Hippocampal formation (tissue), 2 donors: ENCODE measurements at places on chromosomes 12 and 14.
A peak's percentile ranks its signal among the peaks of the same experiment; 100 is the strongest.

DNA sequence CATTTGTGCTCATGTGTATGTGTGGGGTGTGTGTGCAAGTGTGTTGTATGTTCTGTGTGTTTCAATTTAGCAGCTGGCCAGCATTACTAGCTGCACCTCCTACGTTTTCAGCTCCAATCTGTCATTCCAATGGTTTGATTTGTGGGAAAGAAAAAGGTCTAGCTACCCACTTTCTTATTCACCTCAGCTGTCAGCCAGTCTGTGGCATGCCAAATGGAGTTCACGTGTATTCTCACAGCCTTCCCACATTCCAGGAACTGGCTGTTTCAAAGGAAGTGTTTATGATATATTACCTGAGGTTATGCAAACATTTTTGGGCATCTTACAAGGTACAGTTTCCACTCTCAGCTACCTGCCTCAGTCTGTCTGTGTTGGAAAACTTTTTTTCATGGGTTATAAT, 220.2 kb upstream of the CPNE8 start:
- no peak for DNase-seq

DNA sequence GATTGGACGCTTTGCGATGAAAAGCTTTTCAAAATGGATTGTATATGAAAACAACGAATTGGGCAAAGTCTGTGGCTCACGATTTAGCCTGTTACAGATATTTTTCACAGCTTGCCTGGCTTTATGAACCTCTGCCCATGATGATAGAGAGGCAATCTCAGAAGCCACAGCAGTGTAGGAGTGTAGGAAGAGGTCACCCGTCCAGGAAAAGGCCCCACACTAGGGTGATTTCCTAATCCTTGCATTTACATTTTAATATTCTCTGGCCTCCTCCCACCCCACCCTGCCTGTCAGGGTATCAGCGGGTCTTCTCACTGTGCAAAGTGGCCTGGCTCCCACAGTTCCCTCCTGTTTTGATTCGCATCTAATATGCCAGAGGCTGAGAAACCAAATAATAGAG, 81.8 kb upstream of the FOXN3 start:
- DNase-seq: no peak

- no peak for DNase-seq
Measured at GRCh38 chr12:123444092-123445026, 7.9 kb upstream of the RILPL2 start.

DNA sequence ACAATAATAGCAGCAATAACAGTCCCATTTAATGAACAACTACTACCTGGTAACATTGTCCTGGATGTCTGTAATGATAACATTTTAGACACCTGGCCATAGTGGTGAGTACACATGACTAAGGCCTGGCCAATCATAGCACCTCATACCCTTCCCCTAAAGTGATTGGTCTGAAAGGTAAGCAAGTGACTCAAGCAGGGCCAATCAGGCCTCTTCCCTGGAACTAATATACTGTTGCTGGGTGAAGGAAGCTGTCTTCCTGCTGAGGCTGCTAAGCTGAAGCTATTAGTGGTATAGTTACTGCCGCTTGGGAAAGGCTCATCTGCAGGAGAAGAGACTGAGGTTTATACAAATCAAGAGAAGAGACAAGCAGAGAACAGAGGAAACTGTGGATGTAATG, 18.7 kb upstream of the NOS1 start:
- no peak for DNase-seq

DNA sequence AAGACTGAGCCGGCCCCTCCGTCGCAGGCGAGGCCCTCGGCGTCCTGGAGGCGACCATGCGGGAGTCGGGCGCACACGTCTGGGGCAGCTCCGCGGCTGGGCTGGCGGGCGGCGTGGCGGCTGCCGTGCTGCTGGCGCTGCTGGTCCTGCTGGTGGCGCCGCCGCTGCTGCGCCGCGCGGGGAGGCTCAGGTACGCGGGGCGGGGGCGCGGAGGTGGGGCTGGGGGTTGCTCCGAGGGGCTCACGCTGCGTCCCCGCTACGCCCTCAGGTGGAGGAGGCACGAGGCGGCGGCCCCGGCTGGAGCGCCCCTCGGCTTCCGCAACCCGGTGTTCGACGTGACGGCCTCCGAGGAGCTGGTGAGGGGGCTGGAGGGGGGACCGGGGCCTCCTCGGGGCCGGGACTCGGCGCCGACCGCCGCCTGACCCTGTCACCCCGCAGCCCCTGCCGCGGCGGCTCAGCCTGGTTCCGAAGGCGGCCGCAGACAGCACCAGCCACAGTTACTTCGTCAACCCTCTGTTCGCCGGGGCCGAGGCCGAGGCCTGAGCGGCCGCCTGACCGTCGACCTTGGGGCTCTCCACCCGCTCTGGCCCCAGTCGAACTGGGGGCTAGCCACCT, 7.8 kb downstream of the AMN start:
- DNase-seq: no peak

DNA sequence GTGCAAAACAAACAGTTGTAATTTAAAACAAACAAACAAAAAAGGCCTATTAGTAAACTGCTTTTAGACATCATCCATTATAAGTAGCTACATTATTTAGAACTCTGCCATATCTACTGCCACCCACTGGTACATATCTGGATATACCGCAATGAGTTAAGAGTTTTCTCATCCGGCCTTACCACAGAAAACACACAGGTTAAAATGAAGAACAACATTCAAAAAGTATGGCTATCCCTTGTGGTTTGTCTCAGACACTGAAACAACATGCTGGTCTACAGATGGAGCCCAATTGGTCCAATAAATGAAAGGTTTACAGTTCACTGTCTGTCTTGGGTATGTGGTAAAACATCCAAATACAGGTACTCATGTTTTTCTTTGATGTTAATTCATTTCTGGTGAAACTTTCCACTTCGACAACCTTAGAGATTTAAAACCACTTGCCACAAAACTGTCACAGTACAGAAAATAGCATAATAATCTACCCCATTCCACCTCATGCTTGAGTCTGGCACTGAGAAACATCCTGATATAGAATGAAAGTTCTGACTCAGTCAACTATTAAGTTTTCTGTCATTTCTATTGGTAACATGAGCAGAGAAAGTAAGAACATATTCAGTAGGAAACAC, 354.3 kb downstream of the CEP128 start:
- no peak for DNase-seq

DNA sequence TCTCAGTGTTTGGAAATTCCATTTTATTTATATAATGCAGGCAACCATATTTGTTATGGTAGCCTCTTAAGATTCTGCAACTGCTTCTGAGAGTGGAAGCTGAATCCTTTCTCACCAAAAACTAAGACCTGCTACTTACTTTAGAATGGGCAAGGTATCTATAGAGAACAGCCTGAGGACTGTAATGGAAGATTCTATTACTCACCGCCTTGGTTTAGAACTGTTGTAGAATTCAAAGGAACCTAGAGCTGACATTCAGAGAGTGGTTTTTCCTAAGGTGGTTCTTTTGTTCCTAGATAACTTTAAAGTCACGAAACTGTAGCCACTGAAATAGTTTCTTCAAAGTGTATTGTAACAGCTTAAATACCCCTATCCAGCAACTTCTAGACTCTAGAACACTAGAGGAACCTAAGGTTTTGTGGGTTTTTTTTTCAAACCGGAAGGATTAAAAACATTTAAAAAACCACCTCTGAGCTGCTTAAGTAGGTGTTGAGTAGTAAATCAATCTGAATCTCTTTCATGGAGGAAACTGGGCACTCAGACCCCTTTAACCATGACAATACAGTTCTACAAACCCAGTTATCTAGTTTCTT, 4.2 kb downstream of the TDP1 start:
- DNase-seq: no peak

- no peak for DNase-seq
Measured at GRCh38 chr14:53389202-53389601, 236.1 kb upstream of the DDHD1 start.

DNA sequence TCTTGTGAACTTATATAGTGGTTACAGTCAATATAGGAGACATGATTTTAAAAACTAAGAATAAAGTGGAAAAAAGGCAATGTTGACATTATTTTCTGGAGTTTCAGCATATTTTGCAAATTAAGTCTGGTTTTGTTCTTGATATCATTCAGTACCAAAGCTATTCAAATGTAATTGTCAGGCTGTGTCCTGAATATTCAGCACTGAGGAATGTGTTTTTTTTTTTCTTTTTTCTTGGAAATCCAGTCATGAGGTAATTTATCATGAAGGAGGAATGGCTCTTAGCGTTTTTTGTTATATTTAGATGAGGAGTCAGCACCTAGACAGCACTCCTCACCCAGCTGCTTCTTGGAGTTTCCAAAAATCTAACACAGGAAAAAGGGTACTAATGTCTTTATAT, 225.5 kb downstream of the CCDC91 start:
- no peak for DNase-seq

DNA sequence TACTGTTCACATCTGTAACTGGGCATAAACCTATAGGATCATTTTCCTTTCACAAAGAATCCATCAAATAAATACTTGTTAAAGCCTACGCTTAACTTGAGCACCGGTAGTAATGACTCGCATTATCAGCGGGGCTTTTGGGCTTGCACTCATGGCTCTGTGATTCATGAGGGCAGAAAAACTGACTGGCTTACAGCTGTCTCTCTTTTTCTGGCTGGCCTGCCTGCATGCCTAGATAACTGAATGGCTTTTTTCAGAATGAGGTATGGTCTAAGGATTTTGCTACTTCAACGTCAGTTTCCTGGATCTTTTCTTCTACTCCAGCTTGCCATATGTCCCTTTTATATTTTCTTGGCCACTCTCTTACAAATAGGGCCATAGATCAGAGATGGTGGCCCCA, 531.1 kb downstream of the NRXN3 start:
- DNase-seq: no peak

GRCh38 chr12:54026640-54027441, 1.4 kb upstream of the HOXC6 start:
- no peak for DNase-seq

- DNase-seq: no peak
Measured at GRCh38 chr12:124422142-124422569, 127.3 kb downstream of the RFLNA start.

DNA sequence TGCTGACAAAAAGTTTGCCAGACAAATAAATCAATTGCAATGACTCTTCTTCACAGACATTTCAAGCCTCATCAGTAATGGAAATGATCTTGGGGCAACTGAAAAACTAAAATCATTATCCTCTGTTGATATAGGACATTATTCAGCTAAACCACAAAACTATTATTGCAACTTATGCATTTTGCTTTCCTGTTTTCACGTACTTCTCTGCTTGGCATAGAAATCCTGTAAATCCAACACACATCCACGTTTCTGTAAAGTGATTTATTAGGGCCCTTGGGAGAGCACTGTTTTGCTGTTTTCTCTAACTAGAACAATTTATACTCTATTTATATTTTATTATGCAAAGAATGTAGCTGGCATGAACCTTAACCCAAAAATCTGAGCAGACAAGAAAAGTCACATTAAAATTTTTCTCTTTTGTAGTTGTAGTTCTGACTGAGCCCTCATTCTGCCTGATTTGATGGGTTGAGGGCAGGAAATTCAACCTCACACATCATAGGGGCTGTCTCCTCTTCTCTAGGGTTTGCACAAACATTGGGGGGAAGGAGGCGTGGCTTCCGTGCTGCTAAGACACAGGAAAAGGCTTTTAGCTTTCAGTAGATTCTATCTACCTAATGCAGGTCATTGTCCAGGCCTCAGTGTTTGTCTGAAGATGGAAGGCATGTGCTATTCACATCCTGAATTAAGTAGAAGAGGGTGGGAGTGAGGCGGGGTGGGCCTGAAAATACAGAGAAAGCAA, 11.5 kb upstream of the NUP107 start:
- no peak for DNase-seq

DNA sequence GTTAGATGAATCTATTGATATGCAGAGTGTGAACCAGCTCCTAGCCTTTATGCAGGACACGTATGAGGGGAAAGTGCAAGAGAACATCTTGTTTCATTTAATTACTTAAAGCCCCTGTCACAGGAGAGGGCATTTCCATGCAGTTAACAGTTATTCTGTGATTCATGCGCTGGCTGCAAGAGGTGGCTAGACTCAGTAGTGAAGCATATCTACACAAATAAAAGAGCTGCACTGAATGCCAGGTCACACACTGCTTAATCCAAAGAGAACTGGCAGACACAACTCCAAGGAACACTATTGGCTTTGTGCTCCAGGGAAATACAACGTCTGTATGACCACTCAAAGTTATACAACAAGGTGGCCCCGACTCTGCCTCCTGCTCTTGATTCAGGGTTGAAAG, 394.1 kb downstream of the C12orf75 start:
- peak; percentile 17 for DNase-seq

- DNase-seq: no peak
Measured at GRCh38 chr14:92632546-92633273, 115.7 kb downstream of the LGMN start.

DNA sequence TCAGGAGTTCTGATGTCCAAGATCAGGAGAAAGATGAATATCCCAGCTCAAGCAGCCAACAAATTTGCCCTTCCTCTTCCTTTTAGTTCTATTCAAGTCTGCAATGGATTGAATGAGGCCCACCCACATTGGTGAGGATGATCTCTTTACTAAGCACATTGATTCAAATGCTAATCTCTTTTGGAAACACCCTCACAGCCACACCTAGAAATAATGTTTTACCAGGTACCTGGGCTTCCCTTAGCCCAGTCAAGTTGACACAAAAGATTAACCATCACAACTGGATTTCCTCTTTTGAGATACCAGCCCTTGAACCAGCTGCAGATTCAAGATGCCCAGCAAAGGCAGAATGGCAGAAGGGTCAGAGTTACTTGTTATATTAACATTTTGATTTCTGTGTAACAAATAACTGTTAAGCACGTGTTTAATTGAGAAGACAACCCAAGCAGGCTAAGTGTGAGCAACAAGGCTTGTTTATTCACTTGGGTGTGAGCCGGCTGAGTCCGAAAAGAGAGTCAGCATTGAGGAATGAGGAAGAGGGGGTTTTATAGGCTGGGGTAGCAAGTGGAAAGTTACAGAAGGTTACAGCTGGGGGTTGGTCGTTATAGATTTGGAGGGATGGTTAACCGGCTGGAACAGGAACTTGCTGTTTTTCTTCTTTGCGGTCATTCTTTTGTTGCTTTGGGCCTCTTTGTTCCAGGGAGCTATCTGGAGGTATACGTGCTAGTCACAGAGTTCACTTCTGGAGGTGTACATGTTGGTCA, 180.3 kb downstream of the EMP1 start:
- no peak for DNase-seq

- no peak for DNase-seq
Measured at GRCh38 chr14:104289507-104289906, 151.1 kb downstream of the KIF26A start.

DNA sequence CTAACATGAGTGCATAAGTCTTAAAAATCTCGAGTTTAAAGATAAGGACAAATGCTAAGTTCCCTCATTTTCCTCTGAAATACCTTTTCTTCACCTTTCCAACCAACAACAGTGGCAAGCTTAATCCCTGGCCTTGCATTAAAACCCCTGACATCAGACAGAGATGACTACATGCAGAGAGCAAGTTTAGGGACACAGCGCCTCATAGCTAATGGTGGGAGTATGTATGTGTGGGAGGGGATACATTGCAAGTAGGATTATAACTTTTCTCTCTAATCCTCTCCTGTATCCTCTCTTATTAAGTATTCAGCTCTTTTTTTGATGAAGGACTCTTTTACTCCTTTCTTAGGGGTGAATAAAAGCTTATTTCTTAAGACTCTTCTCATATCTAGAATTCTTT, 547.1 kb downstream of the CCER1 start:
- DNase-seq: no peak
